Stimulated activated CD8-positive, alpha-beta memory T cell treated with anti-CD3 and anti-CD28 coated beads, Interleukin-15, amount 100 ng/mL, for 24 hours (primary cell): ENCODE measurements at places on chromosomes 7 and 10.

DNA sequence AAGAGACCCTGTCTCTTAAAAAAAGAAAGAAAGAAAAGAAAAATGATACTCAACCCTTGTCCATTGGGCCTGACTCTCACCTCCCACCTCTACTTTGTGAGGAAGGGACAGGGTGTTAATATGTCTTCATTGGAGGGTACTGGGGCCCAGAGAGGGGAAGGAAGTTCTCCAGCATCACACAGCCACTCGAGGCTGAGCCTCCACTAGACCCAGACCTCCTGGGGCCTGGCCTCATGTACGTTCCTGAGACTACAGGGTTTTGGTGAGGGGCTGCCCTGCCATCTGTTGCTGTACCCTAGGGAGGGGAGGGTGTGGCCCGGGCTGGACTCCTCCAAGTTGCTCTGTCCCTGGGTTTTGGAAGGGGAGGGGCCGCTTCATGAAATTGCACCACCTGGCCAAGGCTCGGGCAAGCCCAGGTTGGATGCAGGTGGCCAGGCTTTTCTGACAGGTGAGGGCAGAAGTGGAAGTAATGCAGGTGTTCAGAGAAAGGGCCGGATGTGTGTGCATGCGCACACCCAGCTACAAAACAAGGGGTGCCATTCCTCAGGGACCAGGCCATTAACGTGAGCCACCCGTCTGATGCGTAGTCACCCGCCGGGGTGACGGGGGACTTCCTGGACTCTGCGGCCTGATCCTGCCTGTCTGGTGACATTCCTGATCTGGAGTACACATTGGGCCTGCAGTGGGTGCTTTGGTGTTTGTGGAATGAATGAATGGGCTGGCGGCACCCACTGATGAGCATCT, 21.7 kb downstream of the GTF2IRD1 start:
- no peak for DNase-seq

DNA sequence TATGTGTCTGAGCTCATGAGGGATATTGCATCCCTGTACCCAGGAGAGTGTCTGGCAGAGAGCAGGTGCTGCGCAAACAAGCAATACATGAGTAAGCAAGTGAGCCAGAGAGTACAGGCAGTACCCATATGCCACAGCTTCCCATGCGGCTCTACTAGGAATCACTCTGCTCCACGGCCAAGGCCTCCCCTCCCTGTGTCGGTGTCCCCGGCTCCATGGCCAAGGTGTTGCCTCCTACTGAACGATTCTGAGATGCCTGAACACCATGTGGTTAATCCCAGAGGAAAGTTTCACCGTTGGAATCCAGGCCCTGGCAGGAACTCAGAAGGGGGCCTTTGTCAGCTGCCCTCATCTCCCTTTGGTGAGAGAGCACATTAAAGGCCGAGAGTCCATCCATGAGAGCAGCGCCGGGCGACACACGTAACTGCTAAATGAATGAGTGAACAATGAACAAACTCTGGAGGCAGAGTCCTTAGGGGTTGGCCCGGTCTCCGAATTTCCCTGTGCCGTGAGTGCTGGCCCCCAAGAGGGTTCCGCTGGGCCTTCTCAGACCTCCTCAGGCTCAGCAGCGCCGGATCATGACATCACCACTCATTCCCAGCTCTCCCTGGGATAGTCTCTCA, 136.0 kb upstream of the FAM20C start:
- DNase-seq, result no peak

GRCh38 chr10:23448802-23449570, 10.1 kb downstream of the OTUD1 start:
- no peak for DNase-seq

DNA sequence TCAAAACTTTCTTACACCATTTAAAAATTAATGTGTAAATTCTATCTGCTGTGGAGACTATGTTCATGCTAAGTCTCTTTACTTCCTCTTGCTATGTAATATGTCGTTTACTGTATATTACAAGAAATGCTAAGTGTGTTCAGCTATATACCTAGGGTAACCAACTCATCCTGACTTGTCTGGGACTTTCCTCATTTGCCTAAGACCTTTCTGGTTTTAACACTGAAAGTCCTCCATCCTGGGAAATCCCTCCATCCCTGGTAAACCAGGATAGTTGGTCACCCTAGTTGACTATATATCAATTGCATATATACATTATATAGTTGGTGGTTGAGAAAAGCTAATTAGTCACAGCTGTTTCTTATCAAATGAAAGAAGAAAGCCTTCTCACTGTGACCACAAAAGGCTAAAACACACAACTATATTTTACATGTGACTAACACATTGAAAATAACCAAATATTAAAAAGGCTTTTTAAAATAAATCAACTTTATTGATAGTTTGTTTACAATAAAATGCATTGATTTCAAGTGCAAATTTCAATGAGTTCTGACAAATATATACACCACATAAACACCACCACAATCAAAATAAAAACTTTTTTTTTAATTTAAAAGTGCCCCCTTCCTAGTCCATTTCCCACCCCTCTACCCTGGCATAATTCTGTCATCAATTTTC, 167.7 kb upstream of the INHBA start:
- DNase-seq, result no peak

- DNase-seq, result no peak
These were observed 16.4 kb downstream of the STAMBPL1 start for GRCh38 chr10:88896372-88896993.

DNA sequence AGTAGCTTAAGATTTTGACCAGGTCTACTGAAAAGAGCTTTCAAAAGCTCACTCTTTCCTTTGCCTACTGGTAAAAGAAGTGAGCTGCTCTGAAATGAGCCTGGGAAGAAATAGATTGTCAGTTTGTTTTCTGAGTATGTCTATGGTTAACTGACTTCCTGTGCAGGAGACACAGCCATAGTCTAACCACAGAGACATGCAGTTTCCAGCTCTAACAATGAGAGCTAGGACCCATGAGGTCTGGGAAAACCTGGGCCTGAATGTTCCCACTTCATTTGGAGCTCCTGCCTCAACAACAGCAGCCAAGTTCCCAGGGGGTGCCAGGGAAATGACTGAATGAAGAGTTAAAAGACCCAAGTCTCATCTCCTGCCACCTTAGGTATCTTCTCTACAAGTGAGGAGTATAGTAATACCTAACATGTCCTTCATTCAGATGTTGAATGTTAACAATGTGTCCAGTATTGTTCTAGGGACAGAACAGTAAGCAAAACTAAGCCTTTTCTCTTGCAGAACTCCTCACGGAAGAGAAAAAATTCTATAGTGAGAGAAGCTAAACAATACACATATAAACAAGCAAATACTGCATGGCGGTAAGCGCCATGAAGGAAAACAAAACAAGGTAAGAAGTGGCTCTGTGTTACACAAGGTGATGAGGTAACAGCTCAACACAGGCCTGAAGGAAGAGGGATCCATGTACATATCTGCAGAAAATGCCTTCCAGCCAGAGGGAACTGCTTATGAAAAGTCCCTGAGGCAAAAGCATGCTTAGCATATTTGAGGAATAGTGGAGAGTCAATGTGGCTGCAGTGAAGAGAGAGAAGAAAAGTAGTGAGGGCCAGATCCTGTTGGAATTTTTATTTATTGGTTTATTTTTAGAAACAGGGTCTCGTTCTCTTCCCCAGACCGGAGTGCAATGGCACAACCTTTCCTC, 26.4 kb upstream of the ANKRD1 start:
- no peak for DNase-seq

GRCh38 chr10:114095559-114096337, 52.1 kb downstream of the ADRB1 start:
- no peak for DNase-seq

- no peak for DNase-seq
These were observed 71.9 kb downstream of the GALNT11 start for GRCh38 chr7:152097330-152097729.

DNA sequence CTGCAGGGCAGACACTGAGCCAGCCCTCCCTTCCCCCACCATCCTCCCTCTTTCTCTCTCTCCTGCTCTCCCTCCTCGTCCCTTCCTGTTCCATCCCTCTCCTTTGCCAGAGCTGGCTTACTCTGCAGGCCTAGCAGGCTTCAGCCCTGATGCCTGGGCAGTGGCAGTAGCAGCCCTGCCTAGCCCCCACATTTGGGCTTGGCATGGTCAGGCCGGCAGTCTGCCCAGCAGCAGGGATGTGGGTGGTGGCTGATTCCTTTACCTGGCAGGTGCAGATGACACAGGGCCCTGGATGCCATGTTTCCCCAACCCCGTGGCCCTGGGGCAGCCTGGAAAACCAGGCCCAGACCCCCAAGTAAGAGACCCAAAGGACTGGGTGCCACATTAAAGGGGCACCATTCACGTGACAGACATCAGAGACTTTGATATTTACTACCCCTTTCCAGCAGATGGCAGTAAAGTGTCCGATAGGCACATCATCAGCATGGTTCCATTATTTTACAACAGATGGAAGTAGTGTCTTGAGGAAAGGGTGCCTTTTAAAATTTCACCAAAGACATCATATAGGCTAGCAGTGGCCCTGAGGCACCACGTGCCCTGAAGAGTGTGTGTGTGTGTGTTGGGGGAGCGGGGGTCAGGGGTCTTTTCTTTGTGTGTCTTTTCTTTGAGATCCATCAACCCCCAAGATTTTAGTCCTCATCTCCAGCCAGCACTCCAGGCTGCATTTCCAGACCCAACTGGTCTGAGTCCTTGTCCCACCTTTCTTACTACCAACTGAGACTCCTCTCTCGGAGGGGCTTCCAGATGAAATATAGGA, 5.9 kb downstream of the KCP start:
- no peak for DNase-seq

DNA sequence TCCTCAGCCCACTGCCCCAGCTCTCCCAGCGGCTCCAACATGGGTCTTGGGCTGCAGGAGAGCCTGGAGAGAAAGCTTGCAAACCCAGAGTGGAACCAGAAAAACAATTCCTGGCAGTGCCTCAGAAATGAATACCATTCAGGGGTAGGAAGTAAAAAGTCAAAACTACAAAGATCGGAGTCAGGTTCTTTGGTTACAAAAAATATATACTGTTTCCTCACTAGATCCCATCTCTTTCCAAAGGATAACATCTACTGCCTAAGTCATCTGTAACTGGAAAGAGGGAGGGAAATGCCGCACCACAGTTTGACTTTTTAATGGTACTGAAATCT, 14.9 kb downstream of the CREB3L2 start:
- no peak for DNase-seq

GRCh38 chr7:1386623-1387220, 72.5 kb downstream of the MICALL2 start:
- no peak for DNase-seq

DNA sequence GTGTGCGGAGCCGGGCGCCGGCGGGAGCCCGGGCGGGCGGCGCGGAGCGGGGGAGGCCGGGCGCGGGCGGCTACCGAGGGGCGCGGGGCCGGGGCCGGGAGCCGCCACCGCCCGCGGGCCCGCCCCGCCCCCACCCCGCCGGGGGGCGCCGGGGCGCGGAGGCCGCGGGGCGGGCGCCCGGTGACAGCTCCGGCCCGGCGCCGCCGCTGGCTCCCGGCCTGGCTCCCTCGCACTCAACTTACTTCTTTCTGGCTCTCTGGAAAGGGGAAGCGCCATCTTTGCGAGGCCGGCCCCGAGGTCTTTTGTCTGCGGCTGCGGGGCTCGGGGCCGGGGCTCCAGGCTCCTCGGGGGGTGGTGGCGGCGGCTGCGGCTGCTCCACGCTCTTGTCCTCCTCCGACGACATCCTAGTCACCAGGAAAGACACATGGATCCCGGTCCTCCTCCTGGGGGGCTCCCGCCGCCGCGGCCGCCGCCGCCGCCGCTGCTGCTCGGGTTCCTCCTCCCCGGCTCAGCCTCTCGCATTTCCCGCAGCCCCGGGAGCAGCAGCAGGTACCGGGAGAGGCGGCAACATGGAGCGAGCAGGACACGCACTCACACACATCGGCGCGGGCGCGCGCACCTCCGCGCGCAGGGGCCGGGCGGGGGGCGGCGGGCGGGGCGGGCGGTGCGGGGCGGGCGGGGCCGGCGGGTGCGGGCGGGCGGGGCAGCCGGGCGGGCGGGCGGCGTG, at the start of gene KMT2C:
Gene KMT2C (minus strand): TSS at position 620 of the 727 bp plus-strand sequence. CDS start 217 bp downstream, at position 403.
- peak; percentile 26 for DNase-seq
